Urinary bladder (tissue), 4 donors: ENCODE measurements at places on chromosomes 5 and 9. TPM values are rescaled to one million over a fixed set of nuclear protein-coding genes. Genes with fewer than 3 reads are reported as not detected.

GRCh38 chr5:178357121-178357521, 124.5 kb upstream of the PHYKPL start:
- no peak for DNase-seq

- no peak for DNase-seq
These were observed 611.8 kb downstream of the TLE1 start for GRCh38 chr9:81077572-81077971.

DNA sequence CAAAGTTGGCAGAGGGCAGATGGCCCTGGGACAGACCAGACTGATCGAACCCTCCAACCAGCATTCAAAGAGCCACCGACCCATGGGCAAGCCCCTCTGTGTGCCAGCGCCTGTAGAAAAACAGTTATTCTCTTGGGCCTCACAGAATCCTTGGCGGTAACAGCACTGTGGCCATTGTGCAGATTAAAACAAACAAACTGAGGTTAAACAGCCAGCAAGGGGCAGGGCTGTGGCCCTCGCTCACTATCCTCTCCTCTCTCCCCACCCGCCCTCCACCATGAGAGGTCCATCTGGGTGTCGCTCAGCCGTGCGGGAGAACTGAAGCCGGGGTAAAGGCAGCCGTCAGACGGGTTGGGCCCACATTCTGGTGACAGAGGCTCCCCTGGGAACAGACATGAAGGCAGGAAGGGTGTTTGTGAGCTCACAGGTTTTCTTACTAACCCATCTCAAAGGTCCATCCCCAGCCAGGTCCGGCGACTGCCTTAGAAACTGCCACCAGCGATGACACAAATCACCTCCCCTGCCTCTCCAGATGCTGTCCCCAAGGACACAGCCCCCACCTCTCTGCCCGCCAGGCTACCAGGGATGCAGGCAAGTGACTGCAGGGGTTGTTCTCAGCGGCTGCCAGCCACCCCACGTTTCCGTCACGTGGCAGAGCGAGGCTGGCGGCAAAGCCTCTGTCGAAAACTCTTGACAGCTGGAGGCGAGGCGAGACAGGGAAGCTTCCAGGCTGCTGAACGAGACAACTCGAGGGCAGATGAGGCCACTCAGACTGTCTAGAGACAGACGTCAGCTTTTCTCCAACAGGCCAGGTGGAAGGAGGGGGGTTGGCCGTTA, 75.8 kb upstream of the SARDH start:
- no peak for DNase-seq

GRCh38 chr5:164352695-164353094, 847.3 kb downstream of the MAT2B start:
- no peak for DNase-seq

- no peak for DNase-seq
These were observed 4.1 kb upstream of the TOR1A start for GRCh38 chr9:129828051-129828450.

DNA sequence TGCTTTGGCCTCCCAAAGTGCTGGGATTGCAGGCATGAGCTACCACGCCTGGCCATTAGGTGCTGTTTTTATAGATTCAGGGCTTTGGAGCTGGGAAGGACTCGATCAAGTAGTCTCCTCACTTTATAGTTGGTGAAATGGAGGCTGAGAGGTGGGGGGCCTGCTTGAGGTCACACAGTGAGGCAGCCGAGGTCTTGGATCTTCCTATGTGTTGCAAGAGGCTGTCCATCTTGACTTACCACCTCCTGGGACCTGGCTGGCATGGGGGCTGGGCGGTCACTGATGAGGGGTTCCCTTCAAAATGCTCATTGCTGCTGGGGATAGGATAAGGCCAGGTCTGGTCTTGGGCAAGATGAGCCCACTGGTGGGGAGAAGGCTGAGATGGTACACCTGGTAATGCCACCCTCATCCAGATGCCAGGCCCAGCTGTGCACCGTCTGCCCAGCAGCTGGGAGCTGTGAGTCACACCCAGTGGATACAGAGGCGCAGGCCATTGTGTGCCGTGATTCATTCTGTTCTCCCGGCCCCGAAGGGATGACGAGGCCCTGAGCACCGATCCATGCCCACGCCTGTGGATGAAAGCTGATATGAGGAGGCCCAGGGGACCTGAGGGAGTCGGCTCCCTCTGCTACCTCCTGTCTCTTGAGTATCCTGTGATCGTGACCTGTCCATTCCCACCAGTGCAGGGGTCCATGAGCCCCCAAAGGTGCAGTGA, 10.5 kb upstream of the NDST1 start:
- no peak for DNase-seq

- no peak for DNase-seq
These were observed 25.9 kb upstream of the UNC5A start for GRCh38 chr5:176784218-176785165.

DNA sequence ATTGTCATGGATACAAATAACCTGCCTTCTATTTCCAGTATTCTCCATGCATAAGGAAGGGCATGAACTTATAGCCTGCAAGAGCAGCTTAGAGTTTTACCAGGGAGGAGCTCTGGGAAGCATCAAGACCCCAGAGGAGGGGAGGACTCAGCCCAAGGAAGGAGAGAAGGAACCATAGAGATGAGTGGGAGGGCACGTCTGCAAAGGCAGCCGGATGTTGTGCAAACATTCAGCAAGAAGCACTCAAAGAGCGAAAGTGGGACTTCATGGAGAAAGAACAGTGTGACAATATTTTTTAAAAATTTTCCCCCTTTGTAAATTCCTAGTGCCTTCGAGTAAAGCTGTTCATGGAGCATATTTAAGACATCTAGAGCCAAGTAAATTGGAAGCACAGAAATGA, 270.1 kb upstream of the PTGER4 start:
- DNase-seq: no peak

DNA sequence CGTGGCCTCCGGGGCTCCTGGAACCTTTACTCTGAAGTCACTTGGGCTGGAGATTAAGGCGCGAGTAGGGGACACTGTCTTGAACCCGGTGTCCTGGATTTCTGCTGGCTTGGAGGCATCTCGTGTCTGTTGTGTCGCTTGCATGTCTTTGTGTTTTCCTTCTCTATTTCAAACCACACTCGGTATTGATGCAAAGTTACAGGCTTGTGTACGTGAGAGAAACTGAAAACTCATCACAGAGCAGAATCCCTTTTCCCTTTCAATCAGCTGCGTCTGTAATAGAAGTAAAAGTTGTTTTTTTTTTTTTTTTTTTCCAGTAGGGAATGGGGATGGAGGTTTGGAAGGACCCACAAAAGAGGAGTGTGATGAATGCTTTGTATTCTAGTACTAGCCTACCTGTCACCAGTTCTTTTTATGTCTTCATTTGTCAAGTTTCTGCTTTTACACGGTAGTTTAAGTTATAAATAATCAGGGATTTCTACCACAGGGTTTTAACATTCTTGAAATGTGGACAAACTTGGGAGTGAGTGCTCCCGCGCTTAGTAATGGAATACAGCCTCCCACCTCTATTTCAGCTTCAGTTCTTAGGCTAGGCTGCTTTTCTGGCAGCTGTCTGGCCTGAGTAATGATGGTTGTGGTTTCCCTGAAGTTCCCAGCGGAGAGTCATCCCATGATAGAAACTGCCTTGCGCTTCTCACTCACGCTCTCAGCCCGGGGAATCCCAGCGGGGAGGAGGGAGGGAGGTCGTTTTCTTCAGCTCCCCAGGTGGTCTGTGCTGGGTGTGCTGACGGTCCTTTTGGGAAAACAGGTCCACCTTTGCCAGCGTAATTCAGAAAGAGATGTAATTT, 763 bp downstream of the TJP2 start:
- no peak for DNase-seq

- no peak for DNase-seq
These were observed 48.3 kb upstream of the DNAH5 start for GRCh38 chr5:13992795-13993194.

DNA sequence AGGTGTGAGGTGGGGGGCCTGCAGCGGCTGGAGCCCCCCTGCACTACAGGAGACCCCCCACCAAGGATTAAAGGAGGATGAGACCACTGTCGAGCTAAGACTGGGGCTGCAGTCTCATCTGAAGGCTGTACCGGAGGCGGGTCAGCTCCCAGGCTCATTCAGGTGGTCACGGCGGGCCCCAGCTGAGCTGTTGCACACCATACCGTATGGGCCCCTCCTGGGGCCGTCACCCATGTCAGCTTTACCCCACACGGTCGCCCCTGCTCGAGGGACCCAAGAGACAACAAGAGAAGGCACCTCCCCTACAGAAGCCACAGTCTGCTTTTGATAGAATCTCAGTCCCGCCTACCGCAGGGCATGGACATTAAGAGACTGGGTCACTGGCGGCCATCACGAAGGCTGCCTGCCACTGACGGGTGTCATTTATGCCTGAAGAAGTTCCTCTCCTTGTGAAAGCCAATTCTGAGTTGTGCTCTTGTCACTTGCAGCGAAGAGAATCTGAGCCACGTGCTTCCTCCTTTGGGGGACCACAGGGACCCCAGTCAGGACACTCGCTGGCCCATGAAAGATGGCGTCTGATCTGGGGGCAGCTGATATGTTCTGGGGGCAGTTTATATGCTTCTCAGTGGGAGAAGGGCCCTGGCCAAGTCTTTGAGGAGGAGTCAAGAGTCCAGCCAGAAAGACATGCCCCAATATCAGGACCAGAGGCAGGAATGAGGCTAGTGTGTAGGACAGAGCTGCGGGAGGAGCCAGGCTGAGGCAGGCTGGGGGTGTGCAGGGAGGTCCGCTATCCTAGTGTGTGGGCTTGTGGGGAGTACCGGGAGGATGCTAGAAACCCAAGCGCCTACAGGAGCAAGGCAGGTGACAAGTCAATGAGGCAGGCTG, 102.4 kb downstream of the ZNF354C start:
- no peak for DNase-seq

GRCh38 chr5:132269635-132270334, 12.3 kb downstream of the PDLIM4 start:
- DNase-seq: no peak

GRCh38 chr5:52801329-52801728, 13.6 kb downstream of the ITGA1 start:
- no peak for DNase-seq

- no peak for DNase-seq
These were observed 919.6 kb upstream of the SEMA6A start for GRCh38 chr5:117494188-117494587.

DNA sequence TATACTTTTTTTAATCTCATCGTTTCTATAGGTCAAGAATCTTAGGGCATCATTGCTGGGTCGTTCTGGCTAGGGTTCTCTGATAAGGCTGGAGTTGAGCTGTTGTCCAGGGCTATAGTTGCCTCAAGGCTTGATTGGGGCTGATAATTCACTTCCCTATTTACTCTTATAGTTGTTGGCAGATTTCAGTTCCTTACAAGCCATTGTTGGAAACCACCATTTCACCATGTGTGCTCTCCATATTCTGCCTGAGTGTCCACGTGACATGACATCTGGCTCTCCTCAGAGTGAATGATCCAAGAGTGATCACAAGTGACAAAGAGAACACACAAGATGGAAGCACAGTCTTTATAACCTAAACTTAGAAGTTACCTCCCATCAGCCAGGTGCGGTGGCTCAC, 852.2 kb downstream of the EFNA5 start:
- DNase-seq: no peak

DNA sequence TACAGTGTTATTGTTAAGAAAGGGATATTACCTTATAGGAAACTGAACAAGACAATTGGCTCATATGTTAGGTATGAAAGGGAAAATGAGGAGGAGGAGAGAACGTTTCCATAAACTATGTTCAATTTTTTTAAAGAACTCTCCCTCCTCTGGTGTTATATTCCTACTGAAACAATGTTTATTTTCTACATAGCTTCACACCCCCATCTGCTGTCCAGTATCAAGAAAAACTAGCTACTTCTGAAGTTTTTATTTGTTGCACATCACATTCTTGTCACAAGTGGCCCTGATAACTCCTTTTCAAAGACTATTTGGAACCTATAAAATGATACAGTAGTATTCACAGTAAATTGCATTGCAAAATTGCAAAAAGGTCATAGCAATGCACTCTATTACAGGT, 223.4 kb upstream of the FAM174A start:
- no peak for DNase-seq

- DNase-seq: no peak
These were observed 123.5 kb upstream of the RAPGEF1 start for GRCh38 chr9:131863306-131863896.

- DNase-seq: no peak
These were observed 21.8 kb downstream of the PCDHAC2 start for GRCh38 chr5:140988100-140988499.

GRCh38 chr9:128124873-128125579, 2.5 kb downstream of the PTGES2 start:
- DNase-seq: no peak

DNA sequence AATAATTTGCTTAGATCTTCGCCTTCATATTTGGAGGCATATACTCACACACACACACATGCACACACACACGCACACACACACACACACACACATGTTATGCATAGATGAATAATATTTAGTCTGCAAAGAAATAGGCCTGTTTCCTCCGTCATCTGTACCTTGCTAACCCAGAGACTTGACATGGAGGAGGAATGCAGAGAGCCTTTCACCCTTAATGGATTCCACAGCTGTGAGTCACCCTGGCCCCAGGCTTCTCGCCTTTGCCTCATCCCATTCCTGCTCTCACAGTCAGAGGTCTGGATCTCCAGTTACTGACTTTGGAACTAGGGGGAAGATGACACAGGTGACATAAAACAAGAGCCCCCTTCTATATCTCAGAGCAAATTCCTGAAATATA, 29.7 kb downstream of the ZNF462 start:
- DNase-seq: no peak

DNA sequence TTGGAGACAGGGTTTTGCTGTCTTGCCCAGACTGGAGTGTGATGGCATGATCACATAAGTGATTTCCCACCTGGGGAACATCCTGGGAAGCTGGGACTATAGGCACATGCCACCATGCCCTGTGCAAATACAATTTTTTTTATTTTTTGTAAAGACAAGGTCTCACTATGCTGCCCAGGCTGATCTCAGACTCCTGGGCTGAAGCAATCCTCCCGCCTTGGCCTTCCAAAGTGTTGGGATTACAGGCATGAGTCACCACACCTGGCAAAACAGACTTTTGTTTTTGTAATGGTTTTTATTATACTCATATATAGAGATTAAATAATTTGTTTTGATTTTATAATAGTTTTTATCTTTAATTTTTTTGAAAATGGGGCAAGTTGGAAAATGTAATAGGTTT, 14.7 kb downstream of the DNAJC25 start:
- no peak for DNase-seq

- DNase-seq: no peak
These were observed 181.8 kb downstream of the GLIS3 start for GRCh38 chr9:4117835-4118610.

Gene EQTN
- 0.74 TPM for total RNA-seq

Gene INSL6
- not detected for total RNA-seq

Gene FSD1L
- total RNA-seq: 27.5 TPM

Gene C7
- 807 TPM for total RNA-seq

Gene CDKN2B
- total RNA-seq: 1.8 TPM

Gene BAAT
- total RNA-seq: not detected

Gene CYLC2
- total RNA-seq: not detected

Gene FGFR4
- 7.2 TPM for total RNA-seq

Gene LCN9
- not detected for total RNA-seq

Gene C5orf15
- 81.7 TPM for total RNA-seq

Gene C9orf50
- not detected for total RNA-seq

Gene IFNA2
- total RNA-seq: not detected

Gene OR1J2
- not detected for total RNA-seq

Gene CAMK4
- total RNA-seq: 30.9 TPM

Gene CDKN2B-AS1
- total RNA-seq: 2.2 TPM

Gene MYOZ3
- 3.2 TPM for total RNA-seq

Gene DAB2IP
- total RNA-seq: 16.8 TPM
